ENCODE measurements at places on chromosomes 7 and 10.

DNA sequence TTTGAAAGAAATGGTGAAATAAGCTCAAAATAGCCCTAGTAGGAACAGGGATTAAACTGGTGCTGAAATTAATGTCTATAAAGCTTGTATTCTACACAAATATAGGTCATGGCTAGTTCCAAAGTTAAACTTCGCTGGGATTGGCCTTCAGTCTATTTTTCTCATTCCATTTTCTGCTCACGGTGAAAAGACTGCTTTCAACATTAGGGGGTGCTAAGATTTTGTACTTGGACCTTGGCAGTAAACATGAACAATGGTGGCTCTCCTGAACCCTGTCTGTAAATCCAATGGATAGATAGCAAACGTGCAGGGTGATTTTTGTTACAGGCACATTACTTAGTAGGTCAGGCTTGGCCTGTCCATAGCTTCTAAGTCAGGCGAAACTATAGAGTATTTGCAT lies 36.0 kb upstream of the RSU1 start:
- peak; percentile 69 for DNase-seq

- DNase-seq, result peak; percentile 38
Measured at GRCh38 chr10:33390046-33390445, 55.6 kb upstream of the NRP1 start.

GRCh38 chr7:133698127-133698526 lies 429.0 kb upstream of the LRGUK start:
- no peak for DNase-seq

DNA sequence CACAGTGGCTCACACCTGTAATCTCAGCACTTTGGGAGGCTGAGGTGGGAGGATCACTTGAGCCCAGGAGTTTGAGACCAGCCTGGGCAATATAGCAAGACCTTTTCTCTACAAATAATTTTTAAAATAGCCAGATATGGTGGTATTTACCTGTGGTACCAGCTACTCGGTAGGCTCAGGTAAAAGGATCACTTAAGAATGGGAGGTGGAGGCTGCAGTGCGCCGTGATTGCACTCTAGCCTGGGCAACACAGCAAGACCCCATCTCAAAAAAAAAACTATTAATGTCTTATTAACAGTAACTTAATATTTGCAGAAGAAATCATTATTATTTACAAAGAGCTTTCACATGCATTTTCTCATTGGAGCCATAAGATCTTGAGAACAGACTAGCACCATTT lies 103.6 kb downstream of the SGMS1 start:
- DNase-seq, result no peak

- DNase-seq, result no peak
Measured at GRCh38 chr7:47672977-47673381, 91.1 kb upstream of the TNS3 start.

- peak; percentile 62 for DNase-seq
Measured at GRCh38 chr10:86888585-86889381, 68.6 kb downstream of the MMRN2 start.

- peak; percentile 65 for DNase-seq
Measured at GRCh38 chr7:155380221-155380861, 77.6 kb upstream of the EN2 start.

DNA sequence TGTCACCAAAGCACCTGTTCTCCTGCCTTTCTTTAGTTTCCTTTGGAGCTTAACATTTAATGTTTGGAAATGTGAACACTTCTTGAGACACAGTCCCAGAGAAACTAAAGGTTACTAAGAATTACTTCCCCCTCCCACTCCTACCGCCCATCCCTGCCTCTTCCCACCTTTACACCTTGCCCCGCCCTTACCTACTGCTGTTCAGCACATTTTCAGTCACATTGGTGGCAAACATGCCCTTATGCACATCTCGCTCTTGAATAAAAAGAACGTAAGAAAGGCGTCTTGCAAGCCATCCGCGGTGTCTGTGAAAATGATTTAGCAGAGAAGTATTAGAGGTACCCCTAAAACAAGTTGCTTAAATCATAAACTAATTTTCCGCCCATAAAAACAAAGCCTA lies 8.2 kb downstream of the GPAM start:
- no peak for DNase-seq

- DNase-seq, result peak; percentile 35
Measured at GRCh38 chr10:98047009-98047741, 16.8 kb upstream of the CRTAC1 start.

- DNase-seq, result no peak
Measured at GRCh38 chr7:28977881-28978280, 19.8 kb upstream of the TRIL start.

DNA sequence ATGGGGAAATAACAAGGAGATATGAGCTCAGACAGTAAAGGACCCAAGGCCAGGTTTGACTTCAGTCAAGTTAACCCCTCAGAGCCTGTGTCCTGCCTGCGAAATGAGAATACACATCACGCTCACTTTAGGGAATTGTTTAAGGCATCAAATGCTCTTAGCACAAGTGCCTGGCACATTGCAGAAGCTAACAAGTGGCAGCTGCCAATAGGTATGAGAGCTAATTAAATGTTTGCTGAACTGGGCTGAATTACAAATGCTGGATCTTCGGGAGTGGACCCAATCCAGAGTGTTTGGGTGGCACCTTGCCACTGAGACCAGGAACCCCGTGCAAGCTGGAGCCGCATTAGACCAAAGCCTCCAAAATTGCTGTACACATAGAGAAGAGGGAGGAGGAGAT lies 136.8 kb downstream of the C10orf90 start:
- no peak for DNase-seq

- DNase-seq, result no peak
Measured at GRCh38 chr10:36277459-36277858, 635.4 kb upstream of the FZD8 start.

- DNase-seq, result peak; percentile 91
Measured at GRCh38 chr7:191105-191980, 1.0 kb upstream of the FAM20C start.

DNA sequence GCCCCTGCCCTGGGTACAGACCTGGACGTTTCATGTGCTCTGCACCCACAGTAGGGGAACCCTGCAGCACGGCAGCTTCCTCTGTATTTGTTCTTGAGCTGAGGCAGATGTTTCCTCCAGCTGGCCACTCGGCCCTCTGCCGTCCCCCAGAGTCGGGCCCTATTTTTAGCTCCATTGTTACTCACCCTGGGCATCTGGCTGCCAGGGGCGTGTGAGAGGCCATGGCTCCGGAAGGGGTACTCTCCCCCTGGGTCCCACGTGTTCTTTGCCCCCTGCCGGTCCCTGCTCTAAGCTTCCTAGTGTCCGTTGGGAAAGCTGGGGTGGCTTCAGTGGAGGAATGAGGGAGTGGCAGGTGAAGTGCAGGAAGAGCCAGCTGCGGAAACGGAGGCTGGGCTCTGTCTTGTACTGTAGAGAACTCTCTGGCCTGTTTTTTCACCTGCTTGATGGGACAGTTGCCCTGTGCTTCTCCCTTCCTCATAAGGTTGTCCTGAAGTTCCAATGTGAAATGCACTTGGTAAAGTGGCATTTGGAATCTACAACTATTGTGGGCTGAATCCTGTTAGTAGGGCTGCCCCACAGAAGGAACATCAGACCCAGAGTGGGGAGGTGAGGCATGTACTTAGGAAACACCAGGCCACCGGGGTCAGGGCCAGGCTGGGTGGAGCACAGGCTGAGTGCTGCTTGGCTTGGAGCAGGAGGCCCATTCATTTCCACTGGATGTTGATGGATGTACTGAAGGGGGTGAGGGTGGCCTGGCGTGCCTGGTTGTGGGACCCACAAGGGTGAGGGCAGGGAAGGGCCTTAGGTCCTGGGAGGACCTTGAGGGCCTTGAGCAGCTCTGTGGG lies 30.6 kb downstream of the PALD1 start:
- DNase-seq, result peak; percentile 22

DNA sequence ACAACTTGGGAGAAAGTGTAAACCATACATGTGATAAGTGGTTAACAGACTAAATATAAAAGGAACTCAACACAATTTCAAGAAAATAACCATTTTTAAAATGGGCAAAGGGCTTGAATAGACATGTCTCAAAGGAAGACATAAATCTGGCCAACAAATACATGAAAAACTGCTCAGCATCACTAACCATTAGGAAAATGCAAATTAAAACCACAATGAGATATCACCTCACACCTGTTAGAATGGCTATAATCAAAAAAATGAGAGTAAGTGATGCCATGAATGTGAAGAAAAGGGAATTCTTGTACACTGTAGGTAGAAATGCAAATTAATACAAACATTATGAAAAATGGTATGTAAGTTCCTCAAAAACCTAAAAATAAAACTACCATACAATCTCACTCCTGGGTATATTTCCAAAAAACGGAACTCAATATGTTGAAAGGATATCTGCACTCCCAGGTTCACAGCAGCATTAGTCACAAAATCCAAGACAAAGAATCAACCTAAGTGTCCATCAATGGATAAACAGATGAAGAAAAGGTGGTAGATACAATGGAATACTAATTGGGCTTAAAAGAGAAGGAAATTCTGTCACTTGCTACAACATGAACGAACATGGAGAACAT lies 5.6 kb downstream of the SNX13 start:
- DNase-seq, result no peak

DNA sequence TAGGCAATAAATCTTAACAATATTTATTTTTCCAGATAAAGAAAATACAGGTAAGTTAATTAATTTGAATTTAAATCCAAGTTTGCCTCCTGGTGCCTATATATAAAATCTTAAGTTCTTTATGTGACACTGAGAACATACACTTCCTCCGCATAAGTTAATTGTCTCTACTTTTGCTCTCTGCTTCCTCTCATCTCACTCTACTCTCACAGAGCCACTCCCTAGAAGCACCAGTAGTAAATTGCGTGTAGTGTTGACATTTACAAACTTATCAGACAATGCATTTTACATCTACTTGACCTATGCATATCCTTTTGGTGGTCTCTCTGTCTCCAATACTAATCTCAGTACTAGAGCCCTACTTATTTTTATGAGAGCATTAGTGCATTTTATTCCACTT lies 144.5 kb downstream of the ETV1 start:
- DNase-seq, result no peak

DNA sequence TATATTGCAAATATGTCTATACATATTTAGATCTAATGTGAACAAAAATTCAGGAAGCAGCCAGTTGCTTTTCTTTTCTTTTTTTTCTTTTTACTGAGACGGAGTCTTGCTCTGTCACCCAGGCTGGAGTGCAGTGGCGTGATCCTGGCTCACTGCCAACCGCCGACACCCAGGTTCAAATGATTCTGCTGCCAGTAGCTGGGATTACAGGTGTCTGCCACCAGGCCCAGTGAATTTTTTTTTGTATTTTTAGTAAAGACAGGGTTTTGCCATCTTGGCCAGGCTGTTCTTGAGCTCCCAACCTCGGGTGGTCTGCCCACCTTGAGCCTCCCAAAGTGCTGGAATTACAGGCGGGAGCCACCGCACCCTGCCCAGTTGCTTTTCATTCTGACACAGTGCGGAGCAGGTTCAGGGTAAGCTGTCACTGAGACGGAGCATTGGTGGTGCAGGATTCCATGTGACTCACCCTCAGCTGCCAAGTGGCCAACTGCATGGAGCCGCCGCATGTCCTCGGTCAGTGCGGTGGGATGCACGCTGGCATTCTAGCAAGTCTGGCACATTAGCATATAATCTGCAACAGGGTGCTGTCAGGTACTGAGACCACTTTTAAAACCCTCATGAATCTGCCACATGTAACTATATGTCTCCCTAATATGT lies 362.7 kb downstream of the DNAJB6 start:
- no peak for DNase-seq

- DNase-seq, result no peak
Measured at GRCh38 chr10:75825235-75825634, 393.8 kb downstream of the LRMDA start.

DNA sequence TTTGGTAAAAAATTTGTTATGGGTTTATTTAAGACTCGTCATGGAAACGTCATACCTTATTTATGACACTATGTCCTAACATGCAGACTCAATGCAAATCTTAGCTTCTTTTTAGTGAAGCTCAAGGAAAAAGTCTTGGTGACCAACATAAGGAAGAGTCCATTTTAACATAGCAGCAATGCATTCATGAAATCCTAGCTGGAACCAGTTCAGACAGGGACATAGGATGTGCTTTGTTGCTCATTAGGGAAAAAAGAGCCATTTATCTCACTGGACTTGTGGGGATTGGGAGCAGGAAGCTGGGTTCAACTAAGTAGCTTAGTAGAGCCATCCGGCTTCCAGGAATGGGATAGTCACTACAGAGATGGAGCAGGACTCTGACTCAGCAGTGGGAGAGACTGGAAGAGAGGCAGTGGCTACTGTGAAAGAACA lies 100.7 kb upstream of the DKK1 start:
- peak; percentile 63 for DNase-seq

GRCh38 chr10:98957801-98958200 lies 277.9 kb downstream of the HPSE2 start:
- DNase-seq, result no peak

- DNase-seq, result no peak
Measured at GRCh38 chr10:118980135-118980865, 49.2 kb upstream of the NANOS1 start.

DNA sequence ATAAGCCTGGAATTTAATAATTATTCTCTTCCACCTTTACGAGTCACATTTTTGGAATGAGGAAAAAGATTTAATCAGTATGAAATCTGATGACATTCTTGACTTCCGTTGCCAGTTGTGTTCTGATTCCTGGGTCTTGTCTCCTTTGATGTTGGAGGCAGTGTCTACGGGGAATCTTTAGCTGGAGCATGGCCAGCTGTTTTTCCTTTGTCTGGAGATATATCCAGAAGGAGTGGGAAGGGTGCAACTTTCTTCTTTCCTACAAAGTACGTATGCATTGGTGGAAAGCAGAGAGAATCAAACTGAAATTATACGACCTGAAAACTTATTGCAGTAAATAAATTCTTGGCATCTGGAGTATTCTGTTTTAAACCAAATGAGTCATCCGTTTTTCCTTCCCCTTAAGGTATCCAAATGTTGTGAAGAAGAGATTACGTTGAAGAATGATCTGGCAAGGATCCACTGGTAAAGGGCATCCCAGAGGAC lies 6.9 kb upstream of the GNG11 start:
- peak; percentile 92 for DNase-seq
